Stimulated activated CD4-positive, alpha-beta T cell treated with anti-CD3 and anti-CD28 coated beads, TNF-alpha, amount 100 ng/mL, for 1 hour (primary cell): ENCODE measurements at places on chromosomes 11 and 22.

DNA sequence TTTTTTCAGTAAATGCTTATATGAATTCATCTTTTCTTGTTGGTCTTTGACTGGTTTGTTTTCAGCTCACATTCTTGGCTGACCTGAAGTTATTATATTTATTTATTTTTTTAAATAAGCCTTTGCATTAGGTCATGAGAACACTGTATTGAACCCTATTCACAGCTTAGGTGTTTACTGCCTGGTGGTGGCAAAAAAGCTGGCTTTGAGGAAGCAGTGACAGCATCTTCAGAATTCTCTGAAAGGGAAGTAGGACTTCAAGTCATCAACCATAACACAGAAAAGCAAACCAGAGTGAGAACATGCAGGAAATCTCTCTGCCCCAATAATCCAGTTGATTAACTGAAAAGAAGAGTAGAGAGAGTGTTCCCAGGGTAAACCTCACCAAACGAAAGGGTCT, 30.3 kb upstream of the MMP13 start:
- DNase-seq, result no peak

GRCh38 chr11:128559496-128560103, 27.8 kb downstream of the ETS1 start:
- DNase-seq, result no peak

DNA sequence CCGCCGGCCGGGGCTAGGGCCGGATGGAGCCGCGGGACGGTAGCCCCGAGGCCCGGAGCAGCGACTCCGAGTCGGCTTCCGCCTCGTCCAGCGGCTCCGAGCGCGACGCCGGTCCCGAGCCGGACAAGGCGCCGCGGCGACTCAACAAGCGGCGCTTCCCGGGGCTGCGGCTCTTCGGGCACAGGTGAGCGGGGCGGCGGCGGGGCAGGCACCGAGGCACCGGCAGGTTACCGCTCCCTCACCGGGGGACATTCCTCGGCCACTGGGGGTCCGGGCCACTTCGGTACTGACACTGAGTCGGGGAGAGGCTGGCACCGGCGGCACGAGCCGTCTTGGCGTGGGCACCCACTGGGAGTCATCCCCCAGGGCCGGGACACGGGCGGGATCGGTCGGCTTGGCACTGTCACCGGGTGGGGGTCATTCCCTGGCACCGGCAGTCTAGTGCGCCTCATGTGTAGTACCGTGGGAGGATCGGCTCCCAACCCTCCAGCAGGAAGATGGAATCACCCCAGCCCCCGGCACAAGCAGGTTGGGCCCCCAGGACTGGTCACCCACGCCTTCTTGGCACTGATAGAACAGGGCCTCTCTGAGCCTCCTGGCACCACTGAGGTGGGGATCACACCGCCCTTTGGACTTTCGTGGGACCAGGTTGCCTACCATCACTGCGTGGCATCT, 511 bp downstream of the DGKZ start:
- DNase-seq, result no peak

DNA sequence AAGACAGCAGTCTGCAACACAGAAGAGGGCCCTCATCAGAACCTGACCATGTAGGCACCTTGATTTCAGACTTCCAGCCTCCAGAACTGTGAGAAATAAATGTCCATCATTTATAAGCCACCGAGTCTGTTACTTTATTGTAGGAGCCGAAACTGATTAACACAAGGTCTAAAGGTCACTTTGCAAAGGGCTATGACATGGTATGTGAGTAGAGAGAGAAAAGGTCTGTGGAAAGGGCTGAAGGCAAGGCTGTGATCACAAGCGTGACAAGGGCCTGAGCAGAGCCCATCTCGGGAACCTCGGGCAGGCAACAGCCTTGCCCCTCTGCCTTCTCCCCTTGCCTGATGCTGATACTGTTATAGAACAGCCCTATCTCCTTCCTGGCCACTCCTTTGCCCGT, 73.4 kb upstream of the TEAD1 start:
- no peak for DNase-seq

GRCh38 chr22:38289583-38290082, 16.8 kb upstream of the TMEM184B start:
- no peak for DNase-seq

GRCh38 chr11:73048446-73048845, 93.7 kb downstream of the FCHSD2 start:
- DNase-seq, result no peak

- DNase-seq, result no peak
Observed at GRCh38 chr22:43114958-43115357, 4.4 kb downstream of the BIK start.

DNA sequence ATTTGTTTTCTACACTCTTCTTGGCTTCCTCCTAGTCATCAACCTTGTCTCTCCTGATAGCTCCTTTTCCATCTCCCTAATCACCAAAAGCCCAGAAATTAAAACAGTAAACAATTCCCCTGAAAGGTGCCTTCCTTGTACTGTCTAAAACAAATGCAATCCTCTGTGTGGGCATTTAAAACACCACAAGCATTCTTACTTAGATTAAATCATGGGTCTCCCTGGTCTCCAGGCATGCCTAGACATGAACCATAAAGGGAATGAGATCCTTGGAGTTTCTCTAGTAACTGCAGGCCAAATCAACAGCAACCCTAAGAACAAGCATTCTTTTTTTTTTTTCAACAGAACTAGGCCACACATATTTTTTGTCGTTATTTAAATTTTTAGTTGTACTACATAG, 1.9 kb downstream of the BTG4 start:
- DNase-seq, result no peak

- no peak for DNase-seq
Observed at GRCh38 chr11:73752903-73753302, 8.0 kb downstream of the RAB6A start.

- DNase-seq, result no peak
Observed at GRCh38 chr11:34065505-34066203, 14.1 kb downstream of the CAPRIN1 start.

DNA sequence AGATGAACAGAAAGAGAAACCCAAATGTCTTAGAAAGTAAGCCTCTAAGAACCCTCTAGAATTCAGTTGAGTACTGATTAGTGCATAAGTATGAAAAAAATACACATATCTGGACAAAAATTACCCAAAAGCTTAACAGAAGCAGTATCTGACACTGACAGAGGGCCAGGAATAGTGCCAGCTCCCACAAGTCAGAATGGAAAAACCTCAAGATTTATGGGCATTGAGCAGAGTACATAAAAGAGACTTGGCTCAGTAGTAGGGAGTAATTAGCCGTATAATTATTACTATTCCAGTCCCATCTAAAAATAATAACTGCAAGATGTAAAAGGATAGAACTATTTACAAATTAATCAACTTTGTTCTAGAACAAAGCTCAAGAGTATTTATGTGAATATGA, 834.5 kb downstream of the FAM181B start:
- DNase-seq, result no peak

DNA sequence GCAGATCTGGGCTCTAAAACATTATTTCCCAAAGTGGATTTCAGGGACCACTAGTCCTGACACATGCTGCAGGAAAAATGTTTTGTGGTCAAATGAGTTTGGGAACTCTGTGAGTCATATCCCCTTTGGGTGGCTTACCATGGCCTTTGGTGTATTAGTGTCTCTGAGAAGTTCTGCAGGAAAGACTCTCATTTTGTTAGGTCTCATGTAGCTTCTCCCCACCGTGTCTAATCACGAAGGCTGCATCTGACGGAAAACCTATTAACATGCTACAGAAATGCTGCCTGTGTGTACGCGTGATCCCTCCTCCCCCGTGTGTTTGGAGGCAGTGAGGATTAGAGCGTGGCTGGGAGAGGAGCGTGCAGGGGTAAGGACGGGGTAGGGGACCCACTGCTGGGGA, 191.7 kb downstream of the ST3GAL4 start:
- DNase-seq, result no peak

- no peak for DNase-seq
Observed at GRCh38 chr22:17443405-17444203, 74.3 kb downstream of the CECR2 start.

- DNase-seq, result no peak
Observed at GRCh38 chr11:69241075-69241740, 52.7 kb upstream of the MYEOV start.

GRCh38 chr11:19176629-19177186, 25.1 kb downstream of the CSRP3 start:
- no peak for DNase-seq

DNA sequence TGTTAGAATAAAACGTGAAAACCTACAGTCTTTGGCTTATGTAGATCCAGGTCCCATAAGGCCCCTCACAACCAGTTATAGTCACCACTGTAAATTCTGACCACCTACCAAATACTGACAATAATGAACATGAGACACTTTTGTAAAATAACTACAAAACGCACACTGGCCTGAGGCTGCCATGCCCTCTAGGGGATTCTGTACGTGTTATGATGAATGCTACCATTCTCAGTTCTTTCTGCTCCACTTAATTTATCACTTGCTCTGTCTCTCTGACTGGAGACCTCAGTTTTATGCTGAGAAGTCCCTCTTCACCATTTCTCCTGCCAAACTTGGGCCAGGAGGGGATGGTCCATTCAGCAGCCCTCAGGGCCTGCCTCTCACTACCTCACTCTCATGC, 18.7 kb upstream of the TMPRSS5 start:
- DNase-seq, result no peak

- no peak for DNase-seq
Observed at GRCh38 chr11:86459682-86460460, 85.2 kb downstream of the CCDC81 start.

DNA sequence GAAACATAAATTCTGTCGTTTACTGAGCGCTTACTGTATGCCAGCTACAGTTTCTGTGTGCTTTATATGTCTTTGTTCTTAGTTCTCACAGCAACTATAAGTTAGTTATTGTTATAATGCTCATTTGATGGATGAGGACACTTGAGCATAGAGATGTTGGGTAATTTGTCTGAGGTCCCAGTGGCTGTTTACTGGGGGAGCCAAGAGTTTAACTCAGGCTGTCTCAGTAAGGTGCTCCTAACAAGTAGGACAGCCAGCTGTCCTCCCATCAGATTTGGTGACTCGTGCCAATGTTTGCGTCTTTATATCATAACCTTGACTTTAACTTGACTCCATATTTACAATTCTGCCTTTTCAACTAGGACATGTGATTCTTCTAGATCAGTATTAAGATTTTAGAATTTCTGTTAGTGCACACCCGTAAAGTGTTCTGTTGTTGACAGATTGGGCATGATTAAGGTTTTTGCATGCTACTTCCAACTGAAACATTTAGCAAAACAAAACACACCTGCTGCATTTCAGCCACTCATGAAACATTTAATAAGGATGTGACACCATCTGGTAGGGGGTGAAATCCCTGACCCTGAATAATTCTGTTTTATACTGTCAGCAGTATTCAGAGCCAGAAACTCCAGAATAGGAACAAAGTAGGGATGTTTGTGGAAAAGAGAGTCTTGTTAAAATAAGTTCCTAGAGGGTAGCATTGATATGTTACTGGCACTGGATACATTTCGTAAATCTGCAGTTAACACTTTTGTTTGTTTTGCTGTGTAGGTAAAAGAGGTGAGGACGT, 1.9 kb downstream of the REXO2 start:
- no peak for DNase-seq

- DNase-seq, result no peak
Observed at GRCh38 chr11:83818349-83818748, 532.2 kb upstream of the CCDC90B start.

GRCh38 chr11:123139206-123139605, 55.8 kb downstream of the CLMP start:
- DNase-seq, result no peak

DNA sequence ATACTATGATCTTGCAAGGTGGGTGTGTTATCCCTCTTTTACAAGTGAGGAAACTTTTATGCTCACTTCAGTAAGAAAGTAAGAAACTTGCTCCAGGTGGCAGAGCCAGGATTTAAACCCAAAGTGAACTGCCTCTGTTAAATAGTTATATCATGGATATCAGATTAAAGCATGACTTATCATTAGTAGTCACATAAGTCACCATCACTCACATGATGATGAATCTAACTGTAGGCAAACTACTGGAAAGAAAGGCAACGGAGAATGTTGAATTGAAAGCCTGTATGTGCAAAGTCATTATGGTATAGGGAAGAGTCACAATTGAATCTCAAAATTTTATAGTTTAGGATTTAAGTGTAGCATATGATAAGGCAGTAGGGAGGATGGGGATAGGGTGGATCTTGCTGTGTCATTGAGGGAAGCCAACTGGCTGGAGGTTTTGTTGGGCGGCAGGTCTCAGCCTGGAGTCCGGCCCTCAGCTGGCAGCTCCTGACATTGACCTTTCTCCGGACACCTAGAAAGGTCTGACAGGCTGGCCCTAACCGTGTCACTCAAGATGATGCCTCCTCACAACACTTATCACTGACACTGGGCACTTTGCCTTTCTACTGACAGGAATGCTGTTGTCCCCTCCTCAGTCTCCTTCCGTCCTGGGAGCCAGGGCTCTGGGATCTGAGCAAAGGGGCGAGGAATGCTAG, 98.3 kb downstream of the EMSY start:
- DNase-seq, result no peak

DNA sequence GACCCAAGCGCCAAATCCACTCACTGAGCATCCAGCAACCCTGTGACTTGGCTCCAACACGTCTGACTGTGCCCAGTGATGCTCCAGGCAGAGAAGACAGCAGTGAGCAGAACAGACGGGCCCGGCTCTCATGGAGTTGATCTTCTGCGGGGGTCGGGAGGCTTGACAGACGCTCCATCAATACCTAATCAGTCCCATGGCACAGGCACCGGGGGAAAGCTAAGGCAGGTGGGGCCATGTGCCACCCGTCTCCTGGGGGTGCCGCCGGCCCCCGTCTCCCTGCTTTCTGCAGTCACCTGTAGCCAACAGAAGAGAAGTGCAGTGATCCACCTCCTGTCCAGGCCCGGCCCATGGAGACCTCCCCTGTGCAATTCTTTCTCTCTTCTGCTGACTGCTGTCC, 47.5 kb downstream of the LINC01488 start:
- DNase-seq, result no peak

DNA sequence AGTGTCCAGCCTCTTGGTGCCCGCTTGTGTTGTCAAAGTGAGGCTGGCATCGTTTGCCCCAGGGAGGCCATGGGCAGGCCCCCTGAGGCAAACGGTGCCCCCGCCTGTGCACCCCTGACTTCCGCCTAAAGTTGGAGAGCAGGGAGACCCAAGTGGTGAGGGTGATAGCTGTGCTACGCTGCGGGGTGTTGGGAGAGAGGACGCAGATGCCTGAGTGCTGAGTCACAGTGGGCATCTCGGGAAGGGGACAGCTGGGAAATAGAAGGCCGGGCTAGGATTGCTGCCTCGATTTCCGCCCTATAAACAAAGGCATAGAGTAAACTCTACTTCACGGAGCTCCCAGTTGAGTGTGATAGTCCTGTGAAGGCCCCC, 5.8 kb downstream of the GRIK4 start:
- DNase-seq, result no peak

- DNase-seq, result no peak
Observed at GRCh38 chr11:130101661-130102060, 32.0 kb downstream of the APLP2 start.

DNA sequence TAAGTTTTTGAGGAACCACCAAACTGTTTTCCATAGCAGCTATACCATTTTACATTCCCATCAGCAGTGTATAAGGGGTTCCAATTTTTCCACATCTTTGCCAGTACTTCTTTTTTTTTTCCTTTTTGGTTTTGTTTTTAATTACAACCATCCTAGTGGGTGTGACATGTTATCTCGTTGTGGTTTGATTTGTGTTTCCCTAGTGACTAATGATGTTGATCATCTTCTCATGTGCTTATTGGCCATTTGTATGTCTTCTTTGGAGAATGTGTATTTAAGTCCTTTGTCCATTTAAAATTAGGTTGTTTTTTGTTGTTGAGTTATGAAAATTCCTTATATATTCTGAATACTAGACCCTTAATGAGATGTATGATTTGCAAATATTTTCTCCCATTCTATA, 59.3 kb downstream of the STIM1 start:
- DNase-seq, result no peak
